ENCODE measurements at places on chromosomes 7 and 10.

DNA sequence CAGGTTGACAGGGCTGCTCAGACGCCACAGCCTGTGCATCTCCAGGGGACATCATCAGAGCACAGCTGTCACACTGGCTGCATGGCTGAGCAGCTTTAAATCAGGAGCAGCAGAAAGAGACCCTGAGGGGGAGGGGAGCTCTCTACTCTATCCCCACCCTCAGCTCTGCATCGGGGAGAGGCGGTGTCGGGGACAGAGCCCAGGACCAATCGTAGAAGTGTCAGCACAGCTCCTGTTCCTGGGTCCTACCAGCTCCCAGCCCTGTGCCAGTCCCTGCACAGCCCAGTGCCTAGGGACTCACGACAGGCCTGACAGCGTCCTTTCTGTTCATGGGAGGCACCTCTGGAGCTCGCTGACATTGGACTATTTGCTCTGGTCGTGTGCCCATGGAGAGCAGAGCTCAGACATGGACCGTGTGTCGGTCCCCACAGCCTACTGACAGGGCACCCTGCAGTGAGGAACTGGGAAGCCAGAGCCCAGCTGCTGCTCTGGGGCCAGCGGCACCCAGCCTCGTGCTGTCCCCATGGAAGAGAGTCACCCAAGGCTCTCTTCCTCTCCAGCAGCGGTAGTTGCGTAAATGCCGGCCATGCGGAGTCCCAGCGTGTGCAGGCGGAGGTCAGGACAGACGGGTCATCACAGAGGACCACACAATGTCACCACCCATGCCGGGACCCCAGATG is 20.4 kb upstream of the ANTXRL start:
- DNase-seq, result no peak

- no peak for DNase-seq
These were observed 83.2 kb downstream of the FRMD4A start for GRCh38 chr10:14247377-14248116.

DNA sequence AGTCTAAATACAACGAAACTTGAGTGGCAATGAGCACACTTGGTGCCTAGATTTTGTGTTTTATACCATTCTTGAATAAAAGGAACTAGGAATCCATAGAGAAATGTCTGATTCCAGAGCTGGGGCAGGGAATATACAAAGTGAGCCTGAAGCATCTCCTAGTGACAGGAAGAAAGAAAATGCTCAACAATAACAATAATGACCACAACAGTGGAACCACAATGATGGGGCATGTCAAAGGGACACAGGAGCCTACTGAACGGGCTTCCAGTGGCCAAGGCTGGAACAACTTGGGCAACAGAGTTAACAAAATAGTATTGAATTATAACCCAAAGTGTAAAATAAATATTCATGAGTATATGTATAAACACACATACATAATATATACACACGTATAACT is 94.4 kb upstream of the ADCY1 start:
- DNase-seq, result no peak

GRCh38 chr10:6665847-6666246 is 85.8 kb upstream of the PRKCQ start:
- DNase-seq, result peak; percentile 73

GRCh38 chr7:108813251-108814014 is 243.8 kb downstream of the DNAJB9 start:
- DNase-seq, result no peak

- DNase-seq, result no peak
These were observed 60.1 kb upstream of the ELN start for GRCh38 chr7:73967832-73968290.

- no peak for DNase-seq
These were observed 39.8 kb upstream of the ZNF37A start for GRCh38 chr10:38054361-38054797.

- DNase-seq, result no peak
These were observed 4.8 kb upstream of the EVX1 start for GRCh38 chr7:27237735-27238334.

Data from KBM-7 (cell line).